Epithelial cell of proximal tubule (primary cell): ENCODE measurements at places on chromosomes 2 and 18. TPM values are rescaled to one million over a fixed set of nuclear protein-coding genes. Genes with fewer than 3 reads are reported as not detected.

The ZNF892 gene
- total RNA-seq: 3.4 and 7.1 TPM in 2 replicates

The ALPG gene
- total RNA-seq: not detected in 2 replicates

The MGAT4A gene
- total RNA-seq: 1.5 and 4.4 TPM in 2 replicates

The TLX2 gene
- total RNA-seq: not detected in 2 replicates

The MPP4 gene
- 1.0 TPM in 1 of 2 replicates, not detected in the other for total RNA-seq

The CGREF1 gene
- total RNA-seq: 1.0 and 2.3 TPM in 2 replicates

The APCDD1 gene
- 0.51 TPM in 1 of 2 replicates, not detected in the other for total RNA-seq

The ASPRV1 gene
- 0.14 and 0.69 TPM in 2 replicates for total RNA-seq

The IL36B gene
- not detected in 2 replicates for total RNA-seq

The HSPD1 gene
- 407 and 601 TPM in 2 replicates for total RNA-seq

The POU3F3 gene
- 22.1 and 34.0 TPM in 2 replicates for total RNA-seq

The SGO2 gene
- 26.0 and 29.4 TPM in 2 replicates for total RNA-seq

The ZSWIM2 gene
- total RNA-seq: not detected in 2 replicates

The NTSR2 gene
- total RNA-seq: not detected in 2 replicates

The TDRD15 gene
- total RNA-seq: not detected in 2 replicates

The CFAP221 gene
- 0.80 TPM in 1 of 2 replicates, not detected in the other for total RNA-seq

DNA sequence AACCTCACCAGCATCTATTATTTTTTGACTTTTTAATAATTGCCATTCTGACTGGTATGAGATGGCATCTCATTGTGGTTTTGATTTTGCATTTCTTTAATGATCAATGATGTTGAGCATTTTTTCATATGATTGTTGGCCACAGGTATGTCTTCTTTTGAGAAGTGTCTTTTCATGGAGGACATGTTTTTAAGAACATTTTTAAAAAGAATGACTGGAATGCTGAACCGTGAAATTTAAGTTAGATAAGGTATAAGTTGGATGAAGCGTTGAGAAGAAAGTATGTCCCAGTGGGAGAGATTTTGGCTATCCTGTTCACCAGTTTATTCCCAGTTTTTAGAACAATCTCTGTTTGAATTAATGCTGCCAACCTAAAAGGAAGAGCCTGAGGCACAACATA, 365.9 kb downstream of the CELF4 start:
- no peak for DNase-seq

DNA sequence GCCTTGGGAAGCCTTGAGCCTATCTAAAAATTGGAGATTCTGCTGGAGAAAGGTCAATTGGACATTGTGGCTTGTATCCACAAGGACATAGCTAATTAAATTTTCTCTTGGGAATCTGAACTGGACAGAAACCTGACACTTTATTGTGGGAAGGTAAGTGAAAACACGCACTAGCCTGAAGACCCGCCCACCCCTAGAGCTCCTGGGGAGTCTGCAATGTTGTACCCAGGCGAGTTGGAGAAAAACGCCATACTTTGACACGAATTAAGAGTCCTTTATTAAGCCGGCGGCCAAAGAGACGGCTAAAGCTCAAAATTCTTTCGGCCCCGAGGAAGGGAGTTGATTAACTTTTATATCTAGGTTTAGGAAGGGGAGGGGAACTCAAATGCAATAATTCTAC, 1.2 kb upstream of the ZNF892 start:
- no peak for DNase-seq

DNA sequence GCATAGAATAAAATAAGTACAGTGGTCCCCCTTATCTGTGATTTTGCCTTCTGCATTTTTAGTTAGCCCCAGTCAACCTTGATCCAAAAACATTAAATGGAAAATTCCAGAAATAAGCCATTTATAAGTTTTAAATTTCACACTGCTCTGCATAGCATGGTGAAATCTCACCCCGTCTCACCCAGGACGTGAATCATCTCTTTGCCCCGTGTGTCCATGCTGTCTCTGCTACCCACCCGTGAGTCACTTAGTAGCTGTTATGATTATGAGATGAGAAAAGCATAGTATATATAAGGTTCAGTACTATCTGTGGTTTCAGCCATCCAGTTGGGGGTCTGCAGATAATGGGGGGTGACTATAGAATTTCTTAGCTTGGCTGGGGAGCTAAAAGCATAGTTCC, 67.3 kb downstream of the RHBDD1 start:
- DNase-seq: no peak

DNA sequence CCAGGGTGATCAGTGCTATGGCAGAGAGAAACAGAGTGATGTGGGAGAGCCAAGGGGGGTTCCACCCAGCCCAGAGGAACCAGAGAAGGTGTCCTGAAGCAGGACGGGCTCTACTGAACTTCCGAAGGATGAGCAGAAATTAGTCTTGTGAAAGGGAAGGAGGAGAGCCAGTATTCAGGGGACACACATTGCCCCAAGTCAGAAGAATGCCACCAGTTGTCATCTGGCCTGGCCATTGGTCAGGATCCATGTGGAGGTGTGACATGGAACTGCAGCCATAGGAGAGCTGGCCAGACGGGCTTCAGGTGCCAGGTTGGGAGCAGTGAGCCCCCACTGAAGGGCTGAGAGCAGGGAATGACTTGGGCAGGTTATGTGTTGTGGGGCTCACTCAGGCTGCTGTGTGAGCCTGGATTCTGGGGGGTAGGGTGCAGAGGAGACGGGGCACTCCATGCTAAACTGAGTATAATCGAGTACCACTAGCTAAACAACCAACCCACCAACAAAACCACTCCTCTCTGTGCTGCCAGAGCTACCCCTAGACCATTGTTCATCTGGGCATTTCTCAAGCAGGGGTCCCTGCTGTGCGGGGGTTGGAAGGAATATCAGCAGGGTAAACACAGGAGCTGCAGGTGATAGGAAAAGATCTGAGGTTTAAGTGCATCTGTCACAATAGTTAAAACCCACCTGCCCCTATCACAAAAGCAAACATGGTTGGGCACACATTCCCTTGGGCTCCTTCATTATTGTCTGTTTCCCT, 25.3 kb downstream of the MARCO start:
- no peak for DNase-seq

GRCh38 chr2:200533754-200534153, 7.7 kb downstream of the SGO2 start:
- DNase-seq: no peak

- no peak for DNase-seq
Observed at GRCh38 chr18:21602299-21602587, 1.7 kb upstream of the ESCO1 start.

DNA sequence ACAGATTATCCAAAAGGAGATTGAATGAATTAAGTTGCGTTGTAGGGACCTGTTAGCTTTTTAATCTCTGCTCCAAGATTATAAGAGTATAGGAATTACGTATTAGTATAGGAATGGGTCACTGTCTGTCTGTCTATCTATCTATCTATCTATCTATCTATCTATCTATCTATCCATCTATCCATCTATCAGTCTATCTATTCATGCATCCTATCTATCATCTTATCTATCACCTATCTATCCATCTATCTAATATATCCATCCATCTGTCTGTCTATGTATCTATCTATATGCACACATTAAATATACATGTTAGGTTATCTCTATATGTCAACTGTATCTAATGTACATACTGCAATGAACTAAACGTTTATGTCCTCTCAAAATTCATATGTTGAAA, 255.8 kb downstream of the LPIN1 start:
- no peak for DNase-seq

DNA sequence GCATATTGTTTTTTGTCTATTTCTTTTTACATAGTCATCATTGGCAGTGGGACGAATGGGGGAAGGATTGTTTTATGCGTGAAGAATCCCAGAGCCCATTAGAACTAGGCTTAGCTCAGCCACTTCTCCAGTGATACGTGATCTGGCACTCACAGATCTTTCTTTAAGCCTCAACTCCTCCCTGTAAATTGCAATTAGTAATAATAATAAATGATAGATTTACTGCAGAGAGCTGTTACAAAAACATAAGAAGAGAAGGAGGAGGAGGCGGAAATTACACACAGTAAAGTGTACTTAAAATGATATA, 629.3 kb downstream of the NRXN1 start:
- DNase-seq: no peak

GRCh38 chr18:29874519-29875098, 1167.9 kb downstream of the DSC3 start:
- no peak for DNase-seq

- DNase-seq: no peak
Observed at GRCh38 chr2:128623776-128624761, 305.4 kb upstream of the HS6ST1 start.

GRCh38 chr18:42745171-42745570, 370.3 kb downstream of the RIT2 start:
- DNase-seq: no peak

DNA sequence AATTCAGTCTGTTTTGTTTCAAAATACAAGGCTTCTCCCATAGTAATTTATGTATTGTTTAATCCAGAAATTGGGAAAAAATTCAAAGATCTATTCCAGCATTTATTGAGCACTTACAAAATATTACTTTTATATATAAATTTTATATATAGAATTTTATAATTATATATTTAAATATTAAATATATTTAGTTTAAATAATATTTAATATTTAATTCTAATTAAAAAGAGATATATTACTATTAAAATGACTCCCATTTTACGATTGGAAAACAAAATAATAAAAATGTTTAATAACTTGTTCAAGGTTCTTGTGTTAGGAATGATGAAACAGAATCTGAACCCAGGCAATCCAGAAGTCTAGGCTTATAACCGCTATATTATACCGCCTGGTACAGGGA, 40.5 kb upstream of the SESTD1 start:
- no peak for DNase-seq

GRCh38 chr2:226932443-226932842, 96.6 kb downstream of the RHBDD1 start:
- no peak for DNase-seq

DNA sequence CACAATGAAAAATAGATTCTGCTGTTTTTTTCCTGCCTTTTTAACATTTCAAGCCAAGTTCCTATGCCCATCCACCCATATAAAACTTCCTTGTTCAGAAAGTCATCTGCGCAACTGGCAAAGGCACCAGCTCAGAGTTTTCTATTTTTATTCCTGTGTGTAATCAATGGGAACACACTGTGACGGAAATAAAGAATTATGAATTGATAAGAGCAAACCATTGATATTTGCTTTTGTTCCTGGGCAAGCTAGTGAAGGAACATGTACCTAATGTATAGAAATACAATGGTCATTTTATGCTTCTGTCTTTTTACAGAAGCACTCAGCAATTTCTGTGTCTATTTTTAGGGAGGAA, 30.8 kb upstream of the AAK1 start:
- DNase-seq: no peak

- no peak for DNase-seq
Observed at GRCh38 chr18:43322132-43322531, 44.8 kb upstream of the SYT4 start.

GRCh38 chr2:239278941-239279365, 121.9 kb downstream of the HDAC4 start:
- no peak for DNase-seq

- no peak for DNase-seq
Observed at GRCh38 chr2:133157141-133157540, 411.1 kb downstream of the NCKAP5 start.

DNA sequence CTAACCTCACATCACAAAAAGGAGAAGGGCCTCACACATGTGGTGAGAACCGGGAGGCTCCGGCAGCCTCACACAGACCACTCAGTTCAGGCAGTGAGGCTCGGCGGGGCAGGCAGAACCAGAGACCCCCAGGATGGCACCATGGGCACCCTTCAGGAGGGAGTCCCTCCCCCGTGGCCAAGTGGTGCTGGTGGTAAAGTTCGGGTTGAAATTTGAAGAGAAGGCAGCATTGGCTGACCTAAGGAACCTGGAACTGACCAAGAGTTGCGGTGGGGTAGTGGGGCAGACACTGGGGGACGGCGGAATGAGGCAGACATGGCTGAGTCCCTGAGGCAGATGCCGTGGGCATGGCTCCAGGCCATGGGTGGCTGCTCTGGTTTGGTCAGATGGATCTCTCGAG, 239.3 kb upstream of the MYT1L start:
- no peak for DNase-seq

GRCh38 chr18:42606886-42607495, 508.5 kb downstream of the RIT2 start:
- no peak for DNase-seq

GRCh38 chr2:21039080-21039556, 4.8 kb downstream of the APOB start:
- DNase-seq: no peak

DNA sequence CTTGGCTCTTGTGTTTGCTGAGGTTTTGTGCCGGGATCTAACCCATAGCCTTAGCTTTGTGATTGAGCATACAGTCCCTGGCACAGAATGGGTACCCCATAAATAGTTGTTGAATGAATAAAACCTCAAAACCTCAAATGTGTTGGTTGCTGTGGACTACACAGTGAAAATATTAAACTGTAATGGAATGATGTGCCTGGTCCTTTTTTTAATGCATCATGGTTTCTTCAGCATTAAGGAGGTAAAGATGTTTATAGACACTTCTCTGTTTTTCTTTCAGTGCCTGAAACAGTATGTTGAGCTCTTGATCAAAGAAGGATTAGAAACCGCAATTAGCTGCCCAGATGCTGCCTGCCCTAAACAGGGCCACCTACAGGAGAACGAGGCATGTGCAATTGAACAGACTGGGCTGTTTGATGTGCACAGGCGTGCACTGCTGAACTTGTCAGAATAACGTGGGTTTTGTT, 97.0 kb downstream of the RNF144A start:
- DNase-seq: no peak

DNA sequence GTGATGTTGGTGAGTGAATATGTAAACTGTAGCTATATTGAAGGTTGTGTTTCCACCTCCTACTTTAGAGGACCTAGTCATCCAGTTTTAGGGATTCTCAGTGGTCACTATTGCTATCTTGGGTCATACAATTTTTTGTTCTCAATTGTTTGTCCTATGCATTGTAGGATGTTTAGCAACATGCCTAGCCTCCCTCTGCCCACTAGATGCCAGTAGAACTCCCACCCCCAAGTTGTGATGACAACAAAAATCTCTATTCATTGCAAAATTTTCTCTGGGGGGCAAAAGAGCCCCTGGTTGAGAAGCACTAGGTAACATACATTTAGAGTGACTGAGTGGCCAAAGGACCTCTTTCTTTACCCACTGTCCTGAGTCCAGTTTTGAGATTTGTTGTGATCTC, 87.3 kb downstream of the LRRTM4 start:
- DNase-seq: no peak

- no peak for DNase-seq
Observed at GRCh38 chr2:23127465-23127864, 257.5 kb upstream of the KLHL29 start.

DNA sequence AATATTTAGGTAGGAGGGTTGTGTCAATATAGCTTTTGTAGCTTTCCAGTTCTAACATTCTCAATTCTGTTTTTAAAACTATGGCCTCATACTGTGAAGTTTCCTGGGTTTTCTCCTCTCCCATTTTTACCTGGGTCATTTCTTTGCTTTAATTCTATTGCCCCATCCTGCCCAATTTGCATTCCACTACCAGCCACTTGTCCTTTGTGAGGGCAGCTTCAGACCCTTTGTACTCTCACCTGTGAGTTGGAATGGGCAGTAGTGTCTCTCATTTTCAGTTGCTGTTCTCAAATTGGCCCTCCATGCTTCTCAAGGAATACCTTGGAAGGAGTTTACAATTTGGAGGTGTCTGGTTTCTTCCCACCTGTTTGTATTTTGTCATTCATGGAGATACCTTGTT, 108.4 kb downstream of the CAMKMT start:
- no peak for DNase-seq

- no peak for DNase-seq
Observed at GRCh38 chr2:124888431-124888830, 863.3 kb downstream of the CNTNAP5 start.
